ENCODE measurements at places on chromosomes 4 and X.

GRCh38 chrX:132426695-132427281 lies 62.0 kb downstream of the MBNL3 start:
- no peak for DNase-seq

DNA sequence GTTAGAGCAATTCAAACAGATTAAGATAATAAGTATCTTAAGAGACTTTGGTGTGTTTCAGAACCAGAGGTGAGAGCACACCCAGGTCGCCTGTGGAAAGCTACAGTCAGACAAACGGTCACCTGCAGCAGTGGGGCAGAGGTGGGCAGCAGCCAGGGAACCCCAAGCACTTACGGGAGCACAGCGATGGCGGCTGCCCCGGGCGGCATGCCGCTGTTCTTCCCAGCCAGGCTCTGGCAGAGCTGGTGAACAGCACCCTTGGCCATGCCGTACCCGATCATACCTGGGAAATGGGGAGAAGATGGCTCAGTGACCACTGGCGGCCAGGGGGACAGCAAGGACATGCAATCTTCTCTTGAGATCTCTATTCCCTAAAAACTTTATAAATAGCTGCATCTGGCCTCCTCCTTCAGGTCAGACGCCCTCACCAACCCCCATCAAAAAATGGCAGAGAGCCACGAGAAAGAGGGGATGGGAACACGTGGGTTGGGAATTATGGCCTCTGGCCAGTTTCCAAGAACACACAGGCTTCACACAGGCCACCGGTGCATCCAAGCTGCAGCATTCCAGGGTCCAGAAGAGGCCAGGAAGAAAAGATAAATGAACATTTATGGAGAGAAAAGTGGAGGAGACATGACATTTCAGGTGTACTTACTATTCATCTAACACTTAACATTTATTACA lies 19.7 kb downstream of the QDPR start:
- DNase-seq = no peak

DNA sequence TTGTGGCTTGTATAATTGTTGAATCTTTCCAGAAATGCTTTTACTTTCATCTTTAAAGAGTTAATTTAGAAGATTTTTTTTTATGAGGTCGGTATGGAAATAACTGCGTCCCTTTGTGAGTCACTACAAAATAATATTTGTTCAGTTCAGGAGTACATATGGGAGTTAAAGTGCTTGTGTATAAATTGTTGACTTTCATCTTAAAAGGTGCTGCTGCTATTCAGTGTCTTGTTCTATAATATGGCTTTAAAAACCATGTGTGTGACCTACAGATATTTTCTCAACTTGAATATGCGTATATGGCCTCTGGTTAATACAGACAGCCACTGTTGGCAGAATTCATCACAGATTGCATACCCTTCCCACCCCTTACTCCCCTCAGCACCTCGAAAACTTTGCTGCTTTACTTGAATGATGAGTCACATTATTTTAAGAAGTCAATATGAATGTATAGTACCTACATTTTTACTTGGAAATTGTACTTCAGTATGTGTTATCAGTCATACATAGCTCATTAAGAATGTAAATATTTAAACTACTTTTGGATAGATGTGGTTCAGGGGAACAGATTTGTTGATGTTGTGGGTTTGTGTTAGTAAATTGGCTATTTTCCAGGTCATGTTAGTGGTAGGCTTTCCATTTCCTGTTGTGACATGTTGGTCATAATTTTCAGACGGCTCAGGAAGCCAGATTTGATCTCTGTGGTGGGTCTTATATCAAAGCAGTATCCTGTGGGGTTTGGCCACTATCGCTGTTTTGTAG lies 1.5 kb downstream of the CLCN3 start:
- DNase-seq = no peak

- no peak for DNase-seq
These were observed 67.4 kb downstream of the STX18 start for GRCh38 chr4:4474476-4474875.

GRCh38 chrX:150692296-150692695 lies 900 bp upstream of the MTMR1 start:
- DNase-seq = no peak

- no peak for DNase-seq
These were observed 83.3 kb upstream of the HTR2C start for GRCh38 chrX:114500622-114501021.

Measured in posterior cingulate gyrus (tissue), 11 donors.